ENCODE measurements at places on chromosomes 6 and 20. TPM values are rescaled to one million over a fixed set of nuclear protein-coding genes. Genes with fewer than 3 reads are reported as not detected.

Gene STMND1
- not detected for total RNA-seq

Gene MYL9
- total RNA-seq, result 1.3 TPM

Gene FOXF2
- 4.0 TPM for total RNA-seq

Gene INSM1
- total RNA-seq, result not detected

Gene PMEPA1
- total RNA-seq, result 3.4 TPM

Gene OXT
- not detected for total RNA-seq

Gene FAM209B
- not detected for total RNA-seq

Gene LY6G6D
- not detected for total RNA-seq

Gene FRK
- 0.16 TPM for total RNA-seq

Gene FAM83B
- not detected for total RNA-seq

Gene ZSCAN12
- 0.95 TPM for total RNA-seq

Gene SPAG4
- total RNA-seq, result 0.47 TPM

Gene COL12A1
- total RNA-seq, result 37.5 TPM

Gene DACT2
- not detected for total RNA-seq

Gene VSX1
- not detected for total RNA-seq

Gene HLA-DOA
- not detected for total RNA-seq

Gene TRIM10
- total RNA-seq, result not detected

Gene TDRD6
- total RNA-seq, result not detected

Gene GHRH
- total RNA-seq, result not detected

Gene BACH2
- total RNA-seq, result not detected

Gene KAT14
- 9.9 TPM for total RNA-seq

Gene OTOR
- total RNA-seq, result not detected

Gene AVP
- not detected for total RNA-seq

Gene LTA
- not detected for total RNA-seq

Gene BPIFB1
- total RNA-seq, result not detected

Gene PFDN4
- total RNA-seq, result 339 TPM

Gene TUBB1
- total RNA-seq, result not detected

Gene KIF13A
- total RNA-seq, result 11.3 TPM

Gene NUDT3
- 6.2 TPM for total RNA-seq

Gene HELZ2
- total RNA-seq, result 26.4 TPM

Gene HLA-DRB1
- not detected for total RNA-seq

Gene HLA-DMA
- total RNA-seq, result 16.8 TPM

Gene VSTM2L
- total RNA-seq, result 4.0 TPM

Gene MYLK4
- not detected for total RNA-seq

Gene GSTA2
- total RNA-seq, result not detected

Gene NMBR
- not detected for total RNA-seq

Gene NRSN1
- total RNA-seq, result not detected

Gene SIRPD
- total RNA-seq, result not detected

Gene BMP6
- total RNA-seq, result 0.74 TPM

Gene REM1
- total RNA-seq, result not detected

Gene ZBTB46
- 15.9 TPM for total RNA-seq

Gene KCNK16
- total RNA-seq, result not detected

Gene TNXB
- 0.44 TPM for total RNA-seq

Gene GJA1
- total RNA-seq, result 12.2 TPM

Gene LY6G6C
- total RNA-seq, result not detected

Gene TRDN
- not detected for total RNA-seq

Gene CALHM6
- total RNA-seq, result 1.7 TPM

Gene CPXM1
- 1.2 TPM for total RNA-seq

Gene CCN6
- total RNA-seq, result not detected

Gene PLN
- not detected for total RNA-seq

Gene C6orf163
- not detected for total RNA-seq

Gene TOMM6
- total RNA-seq, result 201 TPM
